ENCODE measurements at places on chromosomes 3 and 15.

DNA sequence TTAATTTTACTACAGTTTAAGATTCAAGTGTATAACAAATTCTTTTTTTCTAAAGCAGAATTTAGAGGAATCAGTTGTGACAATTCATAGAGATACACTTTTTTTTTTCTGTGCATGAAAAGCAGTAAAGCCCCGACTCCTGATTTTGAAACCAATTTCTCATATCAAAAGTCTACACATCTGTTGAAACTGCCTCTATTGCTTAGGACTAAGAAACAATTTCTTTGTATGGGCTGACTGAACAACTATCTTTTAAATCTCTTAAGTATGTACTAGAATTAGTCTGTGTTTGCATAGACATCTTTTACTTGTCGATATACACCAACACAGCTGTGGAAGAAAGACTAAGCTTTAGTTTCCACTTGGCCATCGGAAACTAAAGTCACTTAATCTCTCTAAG is 127.6 kb downstream of the MEIS2 start:
- no peak for DNase-seq

DNA sequence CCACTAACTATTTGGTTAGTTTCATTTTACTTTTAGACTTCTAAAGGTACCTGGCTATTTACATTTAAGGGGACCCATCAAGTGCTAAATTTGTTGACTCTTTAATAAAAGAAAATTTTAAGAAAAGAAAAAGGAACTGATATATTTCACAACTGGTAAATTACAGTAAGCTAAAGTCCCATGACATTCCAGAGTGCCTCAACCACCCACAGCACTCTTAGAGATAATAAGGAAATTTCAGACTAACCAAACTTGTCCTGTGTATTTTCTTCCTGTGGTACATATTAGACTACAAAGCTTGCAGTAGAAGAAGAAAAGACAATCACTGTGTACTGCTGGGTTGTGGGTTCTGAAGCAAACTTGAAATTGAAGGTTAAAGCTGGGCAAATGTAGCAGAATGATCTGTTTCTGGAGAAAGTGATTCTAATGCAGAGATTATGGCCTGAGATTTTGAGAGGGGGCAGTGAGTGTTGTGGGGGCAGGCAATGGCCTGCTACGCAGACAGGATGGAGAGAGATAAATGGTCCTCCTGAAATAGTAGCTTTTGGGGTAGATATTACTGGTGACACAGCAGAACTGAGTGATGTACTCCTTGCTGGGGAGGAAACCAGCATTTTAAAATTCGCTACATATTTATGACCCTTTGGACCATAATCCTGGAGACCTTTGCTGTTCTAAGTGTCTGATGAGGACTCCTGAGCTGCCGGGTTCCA is 24.5 kb upstream of the MFSD1 start:
- DNase-seq, result no peak

- no peak for DNase-seq
These were observed 18.4 kb upstream of the GFM1 start for GRCh38 chr3:158625881-158626280.

GRCh38 chr15:80747317-80748053 is 31.7 kb upstream of the CEMIP start:
- DNase-seq, result no peak

DNA sequence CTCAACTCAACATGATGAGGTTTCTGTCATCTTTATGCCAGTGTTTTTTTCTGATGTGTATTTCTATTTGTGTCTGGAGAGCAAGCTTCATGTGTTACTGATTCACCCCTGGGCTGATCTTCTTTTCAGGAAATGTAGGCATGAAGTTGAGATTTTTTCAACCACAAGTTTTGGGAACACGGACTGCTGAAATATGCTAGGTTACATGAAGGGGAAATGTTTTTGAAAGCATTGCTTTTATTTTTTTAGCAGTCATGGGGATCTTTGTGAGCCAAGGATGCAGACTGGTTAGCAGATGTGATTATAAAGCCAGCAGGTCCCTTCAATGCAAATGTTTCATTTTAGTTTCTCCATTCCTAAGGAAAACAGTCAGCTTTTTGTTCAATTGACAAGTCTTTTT is 219.3 kb upstream of the COL8A1 start:
- no peak for DNase-seq

- DNase-seq, result no peak
These were observed 5.7 kb downstream of the PCCB start for GRCh38 chr3:136255672-136256406.

GRCh38 chr15:90953947-90954711 is 555 bp upstream of the RCCD1 start:
- no peak for DNase-seq

GRCh38 chr15:90530250-90531051 is 728 bp downstream of the CRTC3 start:
- no peak for DNase-seq

GRCh38 chr15:43516185-43516584 is 1.2 kb upstream of the MAP1A start:
- DNase-seq, result no peak

GRCh38 chr3:72340476-72341379 is 507.5 kb downstream of the SHQ1 start:
- DNase-seq, result no peak

DNA sequence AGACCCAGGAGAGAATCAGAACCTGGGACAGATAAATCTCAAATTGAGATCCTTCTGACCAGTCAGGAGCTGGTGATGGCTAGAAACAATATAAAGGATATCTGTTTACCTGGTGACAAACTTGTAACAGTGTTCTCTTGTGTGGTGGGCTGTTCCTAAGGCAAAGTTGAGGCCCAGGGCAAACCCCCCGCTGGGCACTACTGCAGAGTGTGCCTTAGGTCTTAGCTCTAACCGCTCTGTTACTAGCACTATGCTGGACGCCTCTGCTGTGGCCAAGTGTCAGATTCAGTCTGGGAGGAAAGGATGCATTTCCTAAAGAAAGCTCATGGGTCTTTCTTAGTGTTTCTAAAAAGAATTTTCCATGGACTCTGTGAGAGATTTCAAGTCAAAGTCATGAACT is 146.5 kb upstream of the MEIS2 start:
- no peak for DNase-seq

GRCh38 chr15:42338500-42338899 is 20.8 kb upstream of the CAPN3 start:
- DNase-seq, result no peak

GRCh38 chr3:102553876-102554275 is 119.1 kb downstream of the ZPLD1 start:
- DNase-seq, result no peak

Data from HCT116 (cell line).